Myocyte (in vitro differentiated cells): ENCODE measurements at places on chromosomes 6 and 20.

DNA sequence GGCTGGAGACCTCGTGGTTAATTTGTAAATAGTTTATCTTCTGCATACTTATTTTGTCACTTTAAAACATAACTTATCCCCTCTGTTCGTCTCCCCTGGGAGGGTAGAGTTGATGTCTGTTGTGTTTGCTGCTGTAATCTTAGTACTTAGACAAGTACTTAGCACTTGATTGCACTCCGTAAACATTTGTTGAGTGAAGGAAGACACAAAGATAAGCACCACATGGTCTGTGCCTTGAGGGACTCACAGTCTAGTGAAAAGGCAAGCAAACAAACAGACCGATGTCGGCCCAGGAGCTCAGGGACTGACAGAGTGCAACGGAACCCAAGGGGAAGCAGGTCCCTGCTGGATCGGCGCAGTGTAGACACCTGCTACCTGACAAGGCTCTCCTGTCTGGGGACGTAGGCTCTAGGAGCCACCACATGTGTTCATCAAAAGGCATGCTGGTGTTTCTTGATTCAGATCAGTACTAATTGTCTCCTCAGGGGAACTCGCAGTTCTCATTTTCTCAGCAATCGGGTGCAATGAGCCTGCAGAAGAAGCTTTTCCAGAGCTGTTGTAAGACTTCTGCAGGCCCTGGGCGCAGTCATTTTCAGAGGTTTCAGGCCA, 31.4 kb downstream of the EDN3 start:
- no peak for DNase-seq

DNA sequence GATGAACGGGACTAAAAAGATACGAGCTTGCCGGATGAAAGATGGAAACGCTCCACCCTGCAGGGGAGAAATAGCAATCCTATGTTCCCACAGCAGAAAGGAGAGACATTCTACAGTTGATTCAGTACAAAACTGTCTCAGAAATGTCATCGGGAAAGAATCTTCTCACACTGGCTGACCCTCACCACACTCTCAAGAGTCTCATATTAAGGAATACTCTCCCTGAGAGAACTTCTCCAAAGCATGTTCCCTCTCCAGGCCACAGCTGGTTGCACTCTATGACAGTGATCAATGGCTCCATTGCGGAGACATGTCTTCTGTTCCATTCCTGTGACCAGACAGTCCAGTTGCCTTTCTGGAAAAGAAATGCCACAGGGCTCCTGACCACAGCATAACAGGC, 758.0 kb upstream of the CHD6 start:
- DNase-seq, result no peak

GRCh38 chr20:11188843-11189603, 515.2 kb upstream of the JAG1 start:
- DNase-seq, result no peak

DNA sequence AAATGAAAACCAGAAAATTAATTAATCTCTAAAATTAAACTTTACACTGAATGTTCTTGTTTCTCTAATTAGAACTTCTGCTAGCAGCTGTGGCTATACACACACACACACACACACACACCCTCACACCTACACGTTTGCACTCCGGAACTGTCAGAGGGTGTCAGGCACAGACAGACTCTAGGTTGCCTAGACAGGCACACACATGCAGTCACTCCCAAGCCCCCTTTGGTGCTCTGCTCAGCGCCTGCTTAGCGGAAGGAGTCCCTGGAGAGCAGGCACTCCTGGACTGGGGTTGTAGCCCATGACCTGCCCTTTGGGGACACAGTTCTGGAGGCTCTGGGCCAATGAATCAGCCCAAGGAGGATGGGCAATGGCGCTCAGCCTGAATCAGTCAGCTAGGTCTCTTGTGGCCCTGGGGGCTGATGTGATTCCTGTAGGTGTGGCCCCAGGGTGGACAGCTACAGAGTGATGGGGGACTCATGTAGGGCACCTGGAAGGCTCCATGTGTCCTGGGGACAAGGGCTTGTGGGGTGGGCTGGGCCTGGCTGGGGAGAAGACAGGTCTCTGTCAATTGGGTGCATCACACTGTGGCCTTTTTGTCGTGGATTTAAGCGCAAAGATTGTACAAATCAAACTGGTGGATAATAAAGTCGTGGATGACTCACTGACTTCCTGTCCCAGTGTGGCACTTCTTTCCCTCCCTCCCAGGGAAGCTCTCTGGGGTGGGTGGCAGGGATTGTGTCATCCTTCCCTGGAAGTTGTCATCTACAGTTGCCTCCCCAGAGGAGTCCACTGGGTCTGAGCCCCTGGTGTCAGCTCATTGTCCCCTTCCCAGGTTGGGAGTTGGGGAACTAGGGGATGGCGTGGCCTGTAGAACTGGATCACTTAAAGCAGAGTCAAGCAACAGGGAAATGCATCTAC, 8.8 kb downstream of the TMEM151B start:
- DNase-seq, result no peak

DNA sequence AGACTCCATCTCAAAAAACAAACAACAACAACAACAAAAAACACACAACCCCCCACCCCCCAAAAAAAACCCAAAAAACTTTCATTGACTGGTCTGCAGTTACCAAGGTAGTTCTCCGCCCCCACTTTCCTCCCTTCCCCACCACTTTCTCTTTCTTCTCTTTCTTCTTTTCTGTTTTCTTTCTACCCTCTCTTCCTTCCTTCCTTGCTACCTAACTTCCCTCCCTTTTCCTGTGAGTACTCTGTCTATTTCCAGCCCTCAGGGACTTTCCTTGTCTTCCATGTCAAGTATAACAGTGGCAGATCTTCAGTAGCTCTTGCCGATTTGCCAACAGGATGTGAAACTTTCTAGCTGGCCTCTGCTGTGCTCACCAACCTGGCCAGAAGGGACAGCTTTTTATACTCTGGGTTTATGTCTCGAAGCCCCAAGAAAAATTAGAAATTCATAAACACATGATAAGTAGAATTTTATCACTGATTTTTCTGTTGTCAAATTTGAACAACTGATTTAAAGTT, 399.5 kb downstream of the QKI start:
- DNase-seq, result no peak

DNA sequence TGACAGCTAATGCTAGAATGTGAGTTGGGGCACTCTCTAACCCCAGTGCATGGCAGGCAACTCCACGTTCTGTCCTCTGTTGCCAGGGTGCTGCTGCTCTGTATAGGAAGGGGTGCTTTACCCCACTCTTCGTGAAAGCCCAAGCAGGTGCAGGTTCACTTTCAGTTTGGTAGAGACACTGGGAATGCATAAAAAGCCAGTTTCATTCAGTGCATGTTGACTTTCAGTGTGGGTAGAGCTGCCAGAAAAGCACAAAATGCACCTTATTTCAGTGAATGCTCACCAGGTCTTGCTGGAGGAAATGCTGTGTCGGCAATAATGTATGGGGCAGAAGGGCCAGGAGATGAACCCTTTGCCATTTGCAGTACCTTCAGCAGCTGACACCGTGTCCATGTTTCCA, 62.1 kb upstream of the ADGRB3 start:
- no peak for DNase-seq

- DNase-seq, result no peak
Measured at GRCh38 chr20:46108435-46108841, 9.7 kb upstream of the CD40 start.

DNA sequence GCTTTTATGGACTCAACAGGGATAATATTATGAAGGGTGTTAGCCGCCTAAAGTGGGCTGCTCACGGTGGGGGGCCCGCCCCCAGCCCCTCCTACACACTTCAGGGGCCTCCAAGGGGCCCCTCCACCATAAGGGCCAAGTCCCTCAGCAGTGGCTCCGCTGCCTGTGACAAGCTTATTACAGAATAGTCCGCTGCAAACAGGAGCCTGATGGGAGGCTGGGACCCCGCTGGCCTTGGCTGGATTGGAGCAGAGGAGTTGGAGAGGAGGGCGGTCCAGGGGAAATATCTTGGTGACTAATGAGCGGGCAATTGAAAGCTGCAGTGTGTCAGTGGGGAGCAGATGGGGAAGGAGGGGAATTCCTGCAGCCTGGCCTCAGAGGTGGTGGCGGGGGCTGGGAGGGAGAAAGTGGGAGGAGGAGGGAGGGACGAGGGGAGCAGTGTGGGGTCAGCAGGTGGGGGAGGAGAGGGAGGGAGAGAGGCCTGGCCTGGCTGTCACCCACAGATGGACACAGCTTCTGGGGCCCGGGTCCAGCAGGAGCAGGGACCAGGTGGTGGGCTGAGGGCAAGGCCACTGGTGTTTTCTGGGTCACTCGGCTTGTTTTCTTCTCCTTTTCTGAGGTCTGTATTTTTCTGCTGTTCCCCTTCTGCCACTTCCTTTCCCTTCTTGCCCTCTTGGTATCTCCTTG, 57.6 kb upstream of the FOXP4 start:
- DNase-seq, result peak; percentile 55

GRCh38 chr6:2623295-2623694, 127.4 kb downstream of the MYLK4 start:
- no peak for DNase-seq

DNA sequence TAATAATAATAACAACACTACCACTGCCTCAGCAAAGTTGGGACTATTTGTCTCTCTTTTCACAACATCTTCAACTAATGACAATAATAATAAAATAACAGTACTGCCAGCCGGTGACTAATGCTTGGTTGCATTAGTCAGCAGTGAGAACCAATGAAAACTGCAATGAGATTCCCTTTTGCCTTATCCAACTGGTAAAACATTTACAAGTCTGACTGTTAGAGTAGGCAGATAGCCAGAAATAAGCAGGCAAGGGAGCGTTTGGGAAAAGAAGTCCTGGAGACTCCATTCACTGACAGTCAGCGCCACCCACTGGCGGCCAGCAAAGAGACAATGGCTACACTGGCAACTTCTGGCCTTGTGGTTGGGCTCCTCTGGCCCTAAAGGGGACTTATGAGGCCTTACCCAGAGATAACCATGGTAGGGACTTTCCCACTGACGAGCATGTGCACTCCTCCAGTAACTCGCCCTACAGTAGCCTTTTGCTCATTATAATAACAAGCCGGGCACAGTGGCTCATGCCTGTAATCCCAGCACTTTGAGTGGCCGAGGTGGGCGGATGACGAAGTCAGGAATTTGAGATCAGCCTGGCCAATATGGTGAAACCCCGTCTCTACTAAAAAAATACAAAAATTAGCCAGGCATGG, 3.4 kb upstream of the NSFL1C start:
- peak; percentile 99 for DNase-seq

GRCh38 chr6:114595591-114595990, 252.8 kb upstream of the HS3ST5 start:
- DNase-seq, result no peak

DNA sequence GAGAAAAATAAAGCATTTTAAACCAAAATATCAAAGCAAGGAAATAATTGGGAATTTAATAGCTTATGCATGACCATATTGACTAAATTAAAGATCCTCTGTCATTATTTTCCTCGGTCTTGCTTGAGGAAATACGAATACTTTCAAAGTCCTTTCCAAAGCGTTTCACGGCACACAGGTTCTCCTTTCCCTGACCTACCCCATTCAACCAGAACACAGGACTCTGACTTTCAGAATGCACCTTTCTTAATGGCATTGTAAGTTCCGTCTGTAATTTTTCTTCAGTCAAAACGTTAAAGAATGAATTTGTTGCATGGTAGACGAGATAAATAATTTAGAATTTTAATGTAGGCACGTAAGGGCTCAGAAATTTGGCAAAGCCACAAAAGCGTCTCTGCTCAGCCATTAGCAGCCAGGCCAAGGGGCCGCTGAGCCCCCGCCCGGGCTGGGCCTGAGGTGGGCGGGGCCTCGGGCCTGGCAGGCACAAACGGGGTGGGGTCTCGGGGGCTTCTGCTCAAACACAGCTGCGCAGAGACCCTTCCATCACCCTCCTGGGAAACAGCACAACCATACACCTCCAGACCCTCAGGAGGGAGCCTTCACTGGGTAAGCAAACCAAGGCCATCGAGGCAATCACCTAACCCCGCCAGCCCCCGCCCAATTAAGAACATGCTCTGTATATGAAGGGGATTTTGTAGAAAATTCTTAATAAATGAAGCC, 3.4 kb downstream of the NEDD9 start:
- DNase-seq, result no peak

GRCh38 chr6:81739230-81740195, 13.0 kb downstream of the TENT5A start:
- DNase-seq, result no peak

- DNase-seq, result no peak
Measured at GRCh38 chr6:165858586-165858985, 195.5 kb upstream of the PDE10A start.

DNA sequence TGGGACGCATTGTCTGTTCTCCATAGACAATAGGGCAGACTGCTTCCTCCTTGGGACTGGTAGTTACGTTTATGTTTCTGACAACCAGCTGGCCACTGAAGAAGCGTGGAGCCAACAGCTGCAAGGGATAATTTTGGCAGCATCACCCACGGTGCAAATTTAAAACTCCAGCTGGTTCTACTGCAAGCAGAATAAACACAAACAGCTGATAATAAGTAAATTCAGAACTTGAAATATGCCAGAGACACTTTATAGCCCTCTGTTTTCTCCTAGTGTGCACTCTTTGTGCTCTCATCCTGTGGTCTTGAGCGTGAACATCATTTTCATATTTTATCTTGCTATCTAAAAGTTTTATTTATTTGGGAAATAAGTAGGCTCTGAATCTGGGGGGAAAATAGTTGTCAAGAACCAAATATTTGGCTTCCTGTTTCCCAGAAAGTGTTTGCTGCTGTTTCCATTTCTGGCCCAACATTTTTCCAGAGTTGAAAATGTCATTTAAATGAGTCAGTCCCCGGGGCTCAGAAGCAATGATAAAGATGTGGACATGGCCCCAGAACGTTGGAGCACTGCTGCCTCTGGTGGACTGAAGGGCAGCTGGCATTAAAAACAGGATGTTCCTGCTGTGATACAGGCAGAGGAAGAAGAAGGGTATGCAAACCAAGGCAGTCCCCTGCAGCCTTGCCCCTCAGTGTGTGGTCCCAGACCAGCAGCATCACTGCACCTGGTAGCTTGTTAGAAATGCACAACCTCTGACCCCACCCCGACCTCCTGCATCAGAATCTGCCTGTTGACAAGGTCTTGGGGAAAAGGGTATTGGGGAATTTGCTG, 12.5 kb upstream of the THBD start:
- DNase-seq, result peak; percentile 96

DNA sequence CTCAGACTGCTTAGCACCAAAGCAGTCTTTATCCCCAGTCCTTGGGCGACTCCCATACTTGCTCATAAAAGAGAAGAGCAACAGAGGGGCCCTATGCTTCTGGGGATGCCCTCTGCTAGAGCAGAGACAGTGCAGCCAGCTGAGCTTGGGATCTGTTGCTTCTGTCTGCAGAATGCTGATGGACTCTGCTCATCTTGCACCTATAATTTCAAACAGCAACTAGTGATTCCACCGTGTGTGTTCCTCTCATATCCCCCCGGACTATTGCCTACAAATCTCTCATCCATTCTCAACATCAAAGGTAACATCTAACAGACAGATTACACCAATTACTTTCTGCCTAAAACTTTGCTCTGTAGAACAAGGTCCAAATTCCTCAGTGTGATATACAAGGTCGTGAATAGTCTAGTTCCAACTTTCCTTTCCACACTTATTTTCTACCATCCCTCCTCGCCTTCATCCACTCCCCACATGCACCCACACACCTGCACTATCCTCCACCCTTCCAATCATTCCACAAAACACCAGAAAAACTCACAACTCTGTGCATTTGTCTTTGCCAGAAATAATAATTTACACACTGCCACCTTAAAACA, 62.6 kb downstream of the FRK start:
- no peak for DNase-seq
